ENCODE measurements at places on chromosomes 5 and 9.
A peak's percentile ranks its signal among the peaks of the same experiment; 100 is the strongest.

DNA sequence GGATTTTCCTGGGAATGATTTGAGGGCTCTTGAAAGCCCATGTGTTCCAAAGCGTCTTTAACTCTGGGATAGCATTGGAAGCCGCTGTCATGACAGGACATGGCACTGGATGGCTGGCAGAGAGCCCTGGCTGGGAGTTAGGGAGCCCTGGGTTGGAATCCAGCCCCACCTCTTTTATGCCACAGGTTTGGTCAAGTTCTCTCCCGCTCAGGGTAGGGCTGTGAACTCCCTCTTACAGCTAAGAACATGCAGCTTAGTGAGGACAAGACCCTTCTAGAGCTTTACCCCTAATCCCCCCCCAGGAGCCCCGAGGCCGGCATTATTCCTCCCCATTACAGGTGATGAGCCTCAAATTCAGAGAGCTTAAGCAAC lies 37.2 kb downstream of the OLFML2A start:
- no peak for DNase-seq

DNA sequence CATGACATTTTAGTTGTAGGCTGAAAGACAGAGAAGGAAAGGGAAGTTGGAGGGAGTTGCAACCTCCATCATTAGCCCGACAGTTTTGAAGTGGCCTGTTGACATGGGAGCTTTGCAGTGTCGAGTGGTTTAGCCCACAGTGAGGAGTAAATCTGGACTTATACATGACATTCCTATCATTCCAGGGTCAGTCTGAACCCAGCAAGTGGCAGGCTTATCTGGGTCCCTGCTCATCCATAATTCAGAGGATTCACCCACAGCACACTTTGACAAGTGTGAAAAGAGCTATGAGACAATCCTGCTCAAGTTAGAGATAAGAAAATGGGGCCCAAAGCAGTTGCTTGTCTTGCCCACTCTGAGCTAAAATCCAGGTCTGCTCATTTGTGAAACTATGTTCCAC lies 8.4 kb upstream of the TNC start:
- no peak for DNase-seq

GRCh38 chr5:62575489-62575888 lies 3.1 kb upstream of the LRRC70 start:
- DNase-seq: no peak

GRCh38 chr9:104746798-104747197 lies 685 bp upstream of the NIPSNAP3A start:
- DNase-seq: no peak

GRCh38 chr9:19663570-19663969 lies 125.3 kb downstream of the SLC24A2 start:
- no peak for DNase-seq

- DNase-seq: no peak
Measured at GRCh38 chr5:123875561-123876275, 363.7 kb downstream of the CSNK1G3 start.

GRCh38 chr9:91312717-91313325 lies 48.9 kb downstream of the AUH start:
- no peak for DNase-seq

GRCh38 chr9:81724242-81724889 lies 35.0 kb upstream of the TLE1 start:
- no peak for DNase-seq

- DNase-seq: no peak
Measured at GRCh38 chr5:115324021-115324420, 27.6 kb upstream of the CCDC112 start.

DNA sequence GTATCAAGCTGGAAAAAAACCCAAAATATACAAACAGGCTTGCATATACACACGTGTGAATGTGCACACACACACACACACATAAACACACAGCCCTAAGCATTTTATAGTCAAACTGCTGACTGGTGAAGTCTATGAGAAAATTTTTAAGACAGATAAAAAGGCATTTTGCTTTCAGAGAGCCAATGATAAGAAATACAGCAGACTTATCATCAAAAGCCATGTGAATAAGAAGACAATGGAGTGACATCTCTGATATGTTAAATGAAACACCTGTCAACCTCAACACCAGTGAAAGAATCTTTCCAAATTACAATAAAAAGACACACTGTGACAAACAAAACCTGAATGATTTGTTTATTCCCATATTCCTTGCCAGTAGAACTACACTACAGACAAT lies 233.3 kb downstream of the CDH9 start:
- no peak for DNase-seq

DNA sequence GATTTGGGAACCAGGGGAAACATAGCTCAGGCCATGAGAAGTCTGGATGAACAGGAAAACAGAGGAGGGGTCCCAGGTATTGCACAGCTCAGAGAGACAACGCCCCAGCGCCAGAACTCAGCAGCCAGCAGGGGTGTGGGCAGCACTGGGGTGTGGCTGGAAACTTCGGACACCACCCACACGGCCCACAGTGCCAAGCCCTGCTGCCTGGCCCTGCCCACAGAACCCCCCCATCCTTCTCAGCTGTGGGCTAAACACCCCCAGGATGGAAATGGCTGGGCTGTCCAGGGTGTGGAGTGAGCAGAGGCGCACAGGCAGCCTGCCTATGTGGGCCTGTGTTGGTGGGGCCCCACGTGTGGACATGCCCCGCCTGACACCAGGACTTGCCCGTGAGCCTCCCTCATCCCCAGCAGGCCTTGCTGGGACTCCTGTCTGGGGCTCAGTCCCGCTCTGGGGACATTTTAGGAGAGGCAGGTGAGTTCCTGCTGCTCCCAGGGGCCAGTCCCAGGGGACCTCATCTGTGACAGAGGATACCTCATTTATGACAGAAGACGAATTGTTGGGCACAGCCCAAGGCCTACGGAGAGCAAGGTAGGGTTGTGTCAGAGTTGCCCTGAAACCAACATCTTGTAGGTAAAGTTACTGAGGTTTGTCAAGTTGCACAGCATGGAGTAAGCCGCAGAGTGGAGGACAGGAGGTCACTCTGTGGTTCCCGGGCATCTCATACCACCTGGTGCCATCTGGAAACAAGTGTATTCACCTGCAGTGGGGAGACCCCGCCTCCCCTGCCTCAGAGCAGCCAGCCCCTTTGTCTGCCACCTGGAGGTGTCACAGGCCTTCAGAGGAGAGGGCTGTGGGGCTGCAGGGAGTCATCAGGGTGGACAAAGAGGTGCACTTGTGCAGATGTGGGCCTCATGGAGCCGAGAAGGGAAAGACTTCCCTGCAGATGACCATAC lies 183.2 kb downstream of the AUH start:
- DNase-seq: no peak

DNA sequence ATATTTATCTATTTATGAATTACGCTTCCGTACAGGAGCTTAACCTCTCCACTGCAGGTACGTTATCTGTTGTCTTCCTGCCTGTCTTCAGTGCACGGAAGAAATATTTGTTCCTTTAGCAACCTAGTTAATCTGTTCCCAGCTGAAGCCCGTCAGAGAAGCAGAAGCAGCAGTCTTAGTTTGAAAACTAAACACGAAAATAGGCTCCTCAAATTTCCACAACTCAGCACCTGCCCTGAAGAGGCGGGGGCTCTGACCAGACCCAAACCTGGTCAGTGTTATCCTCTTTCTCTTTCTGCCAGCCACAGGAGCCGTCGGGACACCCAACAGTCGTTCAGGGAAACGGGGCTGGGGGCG lies 462 bp downstream of the NUDCD2 start:
- DNase-seq: no peak

DNA sequence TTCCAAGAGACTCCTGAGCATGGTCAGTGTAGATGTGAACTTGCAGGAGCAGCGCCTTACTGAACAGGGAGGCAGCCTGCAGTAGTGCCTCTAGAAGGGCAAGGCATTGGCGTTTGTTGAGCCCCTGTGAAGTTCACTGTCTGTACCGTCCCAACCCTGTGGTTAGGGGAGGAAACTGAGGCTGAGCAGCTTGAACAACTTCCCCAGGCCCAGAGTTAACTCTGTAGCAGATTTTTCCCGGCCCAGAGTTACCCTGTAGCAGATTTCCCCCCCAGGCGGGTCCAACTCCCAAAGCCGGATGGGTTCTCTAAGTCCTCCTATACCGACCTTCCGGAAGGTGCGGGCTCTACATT lies 9.6 kb downstream of the LMX1B start:
- no peak for DNase-seq

DNA sequence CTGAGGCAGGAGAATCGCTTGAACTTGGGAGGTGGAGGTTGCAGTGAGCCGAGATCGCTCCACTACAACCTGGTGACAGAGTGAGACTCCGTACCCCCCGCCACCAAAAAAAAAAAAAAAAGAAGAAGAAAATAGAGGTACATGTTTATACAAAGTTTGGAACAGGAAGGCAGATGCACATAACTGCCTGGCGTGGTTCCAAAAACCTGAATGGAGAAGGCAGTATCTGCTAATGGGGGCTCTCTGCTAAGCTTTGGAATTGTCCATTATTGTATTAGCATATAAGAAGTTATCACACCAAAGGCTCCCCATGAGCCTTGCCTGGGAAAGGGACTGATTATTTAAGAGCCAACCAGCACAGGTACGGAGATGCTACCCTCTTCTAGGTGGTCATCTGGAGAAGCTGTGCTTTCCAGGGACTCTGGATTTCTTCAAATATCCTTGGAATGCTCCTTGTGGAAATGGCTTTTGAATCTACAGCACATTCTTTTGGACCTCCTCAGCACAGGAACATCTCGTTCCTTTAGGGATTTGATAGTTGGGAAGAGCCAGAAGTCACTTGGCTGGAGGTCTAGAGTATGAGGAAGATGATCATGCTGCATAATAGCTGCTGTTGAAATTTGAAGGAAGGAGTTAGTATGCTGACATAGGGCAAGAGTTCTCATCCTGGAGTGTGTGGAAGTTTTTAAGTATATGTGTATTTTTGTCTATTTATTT lies 42.5 kb upstream of the ABCA1 start:
- DNase-seq: no peak

GRCh38 chr5:176132471-176133288 lies 105.5 kb upstream of the SIMC1 start:
- DNase-seq: no peak

DNA sequence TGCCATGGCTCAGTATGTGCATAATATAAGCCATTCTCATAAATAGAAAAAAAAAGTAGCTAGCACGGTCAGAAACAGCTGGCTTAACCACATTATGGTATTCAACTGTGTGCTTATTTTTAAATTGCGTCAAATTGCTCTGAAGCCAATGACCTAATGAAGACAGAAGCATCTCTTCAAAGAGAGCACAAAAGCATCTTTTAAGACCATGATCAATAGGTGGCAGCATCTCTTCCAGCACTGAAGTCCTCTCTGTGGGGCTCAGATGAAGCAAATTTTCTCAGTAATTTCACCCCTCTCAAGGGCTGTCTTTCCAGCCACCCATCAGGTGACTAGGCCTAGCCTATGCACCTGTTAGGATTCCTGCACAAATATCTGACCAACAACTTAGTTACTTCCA lies 251.4 kb downstream of the GLIS3 start:
- DNase-seq: no peak

- DNase-seq: no peak
Measured at GRCh38 chr9:86649913-86650312, 295.7 kb upstream of the TUT7 start.

DNA sequence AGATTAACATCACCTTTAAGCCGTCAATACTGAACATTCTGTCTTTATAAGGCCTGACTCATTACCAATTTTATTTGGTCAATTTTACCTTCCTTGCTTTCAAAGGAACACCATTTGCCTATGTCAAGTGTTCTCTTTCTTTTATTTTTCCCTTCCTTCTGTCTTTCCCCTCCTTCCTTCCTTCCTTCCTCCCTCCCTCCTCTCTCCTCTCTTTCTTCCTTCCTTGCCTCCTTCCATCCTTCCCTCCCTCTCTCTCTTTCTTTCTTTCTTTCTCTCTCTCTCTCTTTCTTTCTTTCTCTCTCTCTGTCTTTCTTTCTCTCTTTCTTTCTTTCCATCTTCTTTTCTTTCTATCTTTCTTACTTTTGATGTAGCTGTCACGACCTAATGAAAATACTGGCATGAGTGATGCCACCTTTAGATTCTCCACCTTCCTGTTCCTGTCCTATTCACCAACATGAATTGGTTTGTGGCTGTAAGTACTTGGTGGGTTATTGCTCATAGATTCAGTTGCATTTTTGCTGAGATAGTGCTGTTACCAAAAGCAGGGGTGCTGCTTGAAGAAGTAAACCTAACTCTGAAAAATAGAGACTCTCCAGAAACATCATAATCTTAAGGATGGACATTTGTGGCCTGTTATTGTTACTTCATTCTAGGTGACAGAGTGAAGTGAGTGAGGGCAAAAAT lies 33.8 kb downstream of the DOCK8 start:
- no peak for DNase-seq

GRCh38 chr9:129835128-129835859 lies at the start of the genes C9orf78 and USP20:
Gene C9orf78, minus strand, starts transcription at chr9:129835275. Its CDS starts 54 bp downstream, at chr9:129835221.
Gene USP20, plus strand, starts transcription at chr9:129835458. Its CDS starts 17,098 bp downstream, at chr9:129852556.
- DNase-seq: peak; percentile 97

DNA sequence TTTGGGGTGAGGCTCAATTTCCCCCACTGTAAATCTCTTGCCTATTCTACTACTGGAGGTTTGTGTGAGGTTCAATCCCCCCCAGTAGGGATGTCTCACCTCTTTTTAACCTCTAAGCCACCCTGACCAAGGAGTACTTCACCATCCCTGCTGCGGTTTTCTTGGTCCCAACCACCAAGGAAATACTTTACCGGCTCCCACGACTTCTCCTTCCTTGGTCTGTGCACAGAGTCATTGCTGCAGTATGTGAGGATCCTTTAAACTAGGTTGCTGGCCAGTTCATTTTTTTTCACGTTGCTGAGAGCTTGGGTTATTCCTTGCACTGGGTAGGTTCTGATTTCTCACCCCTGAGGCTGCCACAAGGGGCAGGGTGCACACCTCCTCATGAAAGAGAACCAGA lies 22.5 kb upstream of the HMGCS1 start:
- DNase-seq: no peak

GRCh38 chr5:143254819-143255218 lies 148.7 kb downstream of the NR3C1 start:
- DNase-seq: no peak

DNA sequence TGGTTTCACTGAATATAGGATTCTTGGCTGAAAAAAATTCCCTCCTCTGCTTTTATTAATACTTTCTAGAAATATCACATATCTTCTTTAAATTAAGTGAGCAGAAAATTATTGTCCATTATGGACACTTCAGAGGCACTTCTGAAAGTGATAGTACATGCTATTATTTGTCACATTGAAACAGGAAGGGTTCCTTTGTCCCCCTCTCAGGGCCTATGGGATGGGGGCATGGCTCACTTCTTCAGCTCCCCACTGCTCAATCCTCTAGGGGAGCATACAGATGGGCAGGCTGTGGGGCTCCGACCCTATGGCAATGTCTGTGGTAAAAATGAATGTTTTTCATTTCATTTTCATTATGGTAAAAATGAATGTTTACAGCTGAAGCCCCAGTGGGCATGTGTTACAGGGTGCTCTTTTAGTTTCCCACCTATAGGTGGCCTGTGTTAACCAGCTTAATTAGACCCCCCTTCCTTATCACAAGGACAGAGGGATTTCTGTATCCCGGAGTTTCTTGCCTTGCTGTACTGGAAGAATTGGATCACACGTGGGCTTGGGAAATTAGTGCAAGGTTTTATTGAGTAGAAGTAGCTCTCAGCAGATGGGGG lies 1225.2 kb downstream of the PTPRD start:
- no peak for DNase-seq

All from activated T-helper 9 cell treated with anti-CD3 and anti-CD28 coated beads, Interleukin-2, amount 50 U/mL, for 16 hours (primary cell).